CD8-positive, alpha-beta memory T cell (primary cell): ENCODE measurements at places on chromosomes 2 and 18.

DNA sequence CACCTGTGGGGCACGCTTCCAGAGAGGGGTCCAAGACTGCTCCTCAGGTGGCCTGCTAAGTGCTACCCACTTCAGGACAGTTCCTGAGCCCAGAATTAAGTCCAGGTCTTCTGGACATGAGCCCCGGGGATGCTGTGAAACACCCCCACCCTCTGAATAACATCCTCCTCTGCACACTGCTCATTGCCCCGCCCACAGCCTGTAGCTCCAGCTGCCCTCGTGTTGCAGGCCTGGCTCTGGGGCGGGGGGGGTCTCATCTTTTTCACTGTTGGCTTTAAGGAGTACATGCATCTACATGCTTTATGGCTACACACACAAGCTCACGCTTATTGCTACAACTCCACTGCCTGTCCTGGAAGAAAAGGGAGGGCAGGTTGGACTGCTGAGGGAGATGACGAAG is 92.8 kb downstream of the PTGR3 start:
- DNase-seq, result no peak

- no peak for DNase-seq
Observed at GRCh38 chr2:9201185-9201891, 5.3 kb upstream of the ASAP2 start.

- no peak for DNase-seq
Observed at GRCh38 chr18:58536202-58536516, 92.7 kb downstream of the ALPK2 start.

DNA sequence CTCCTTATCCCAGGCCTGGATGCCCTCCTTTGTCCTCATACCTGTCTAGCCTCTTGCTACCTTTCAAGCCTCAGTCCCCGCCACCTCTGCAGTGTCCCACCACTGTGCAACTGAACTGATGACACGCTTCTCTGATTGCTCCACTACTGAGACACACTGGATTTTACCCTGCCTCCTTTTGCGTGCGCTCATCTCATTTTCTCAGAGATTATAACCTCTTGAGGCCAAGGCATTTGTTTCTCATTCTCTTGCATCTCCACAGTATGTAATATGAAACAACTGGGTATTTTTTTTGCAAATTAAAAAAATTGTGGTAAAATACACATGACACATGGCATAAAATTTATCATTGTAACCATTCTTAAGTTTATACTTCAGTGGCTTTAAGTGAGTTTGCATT is 95.4 kb downstream of the PRKCE start:
- DNase-seq, result no peak

DNA sequence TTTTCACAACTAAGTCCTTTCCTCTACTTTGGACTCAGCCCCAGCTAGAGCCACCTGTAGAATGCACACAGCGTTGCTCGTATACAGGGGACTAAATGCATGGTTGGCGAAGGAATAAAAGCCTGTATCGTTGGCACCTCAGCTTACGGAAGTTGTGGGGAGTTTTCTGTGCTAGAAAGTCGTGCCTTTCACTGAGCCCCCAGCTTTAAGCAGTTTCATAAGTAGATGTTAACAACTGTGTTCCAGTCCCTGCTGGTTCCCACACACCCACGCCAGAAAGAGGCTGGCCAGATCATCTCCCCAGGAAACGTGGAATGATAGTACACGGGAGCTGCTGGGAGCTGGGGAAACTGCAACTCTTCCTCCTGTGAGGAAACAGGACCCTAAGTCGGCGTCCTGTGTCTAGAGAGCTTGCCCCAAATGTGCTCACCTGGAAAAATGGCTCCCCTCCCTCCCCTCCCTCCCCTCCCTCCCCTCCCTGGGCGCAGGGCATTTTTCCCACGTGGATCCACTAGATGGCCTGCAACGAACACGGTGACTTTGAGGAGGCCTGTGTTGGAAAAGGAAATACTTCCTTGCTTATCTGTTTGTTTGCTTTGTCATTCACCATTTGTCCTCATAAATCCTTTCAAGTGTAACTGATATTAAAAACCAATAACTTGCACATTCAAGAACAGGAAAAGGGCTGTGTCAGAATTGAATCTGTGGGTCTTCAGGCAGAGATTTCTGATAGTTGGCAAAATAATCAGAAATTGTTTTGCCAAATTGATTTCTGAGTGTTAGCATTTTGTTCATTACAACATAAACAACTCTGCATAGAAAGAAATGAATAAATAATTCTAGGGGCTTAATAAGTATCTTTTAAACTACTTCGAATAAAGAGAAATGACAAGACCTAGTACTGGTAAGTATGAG is 43.9 kb upstream of the RFX8 start:
- no peak for DNase-seq

DNA sequence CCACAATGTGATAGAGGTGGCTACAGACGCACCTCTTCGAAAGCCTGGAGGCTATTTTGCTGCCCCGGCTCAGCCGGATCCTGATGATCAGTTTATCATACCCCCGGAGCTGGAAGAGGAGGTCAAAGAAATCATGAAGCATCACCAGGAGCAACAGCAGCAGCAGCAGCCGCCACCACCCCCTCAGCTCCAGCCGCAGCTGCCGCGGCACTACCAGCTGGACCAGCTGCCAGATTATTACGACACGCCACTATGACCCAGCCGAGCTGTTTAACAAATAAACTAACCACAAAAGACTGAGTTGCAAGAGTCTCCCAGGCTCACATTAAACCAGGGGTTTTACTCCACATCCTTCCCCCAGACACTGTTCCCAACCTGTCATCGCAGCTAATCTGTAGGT is 263.8 kb downstream of the PHLPP1 start:
- no peak for DNase-seq
